HuH-7 (cell line): ENCODE measurements at places on chromosomes 2 and 18.

- no peak for DNase-seq
Observed at GRCh38 chr2:150020221-150020620, 432.6 kb upstream of the MMADHC start.

DNA sequence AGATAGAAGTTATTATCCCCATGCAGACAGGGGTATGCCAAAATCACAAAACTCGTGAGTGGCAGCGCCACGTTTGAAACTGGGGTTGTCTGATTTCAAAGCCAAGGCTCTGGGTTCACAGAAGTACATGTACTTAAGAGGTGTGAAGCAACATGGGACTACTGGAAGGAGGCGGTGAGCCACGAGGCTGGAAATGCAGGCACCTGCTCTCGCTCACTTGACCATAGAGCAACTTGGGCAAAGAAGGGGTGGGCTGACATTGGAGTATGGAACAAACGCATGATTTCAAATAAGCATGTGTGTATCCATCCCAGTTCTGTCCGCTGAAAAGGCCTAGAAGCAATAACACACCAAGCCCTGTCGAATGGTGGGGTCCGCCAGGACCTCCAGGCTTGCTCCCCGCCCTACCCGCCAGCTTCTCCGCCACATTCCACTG is 593 bp upstream of the ACTR2 start:
- DNase-seq: no peak

DNA sequence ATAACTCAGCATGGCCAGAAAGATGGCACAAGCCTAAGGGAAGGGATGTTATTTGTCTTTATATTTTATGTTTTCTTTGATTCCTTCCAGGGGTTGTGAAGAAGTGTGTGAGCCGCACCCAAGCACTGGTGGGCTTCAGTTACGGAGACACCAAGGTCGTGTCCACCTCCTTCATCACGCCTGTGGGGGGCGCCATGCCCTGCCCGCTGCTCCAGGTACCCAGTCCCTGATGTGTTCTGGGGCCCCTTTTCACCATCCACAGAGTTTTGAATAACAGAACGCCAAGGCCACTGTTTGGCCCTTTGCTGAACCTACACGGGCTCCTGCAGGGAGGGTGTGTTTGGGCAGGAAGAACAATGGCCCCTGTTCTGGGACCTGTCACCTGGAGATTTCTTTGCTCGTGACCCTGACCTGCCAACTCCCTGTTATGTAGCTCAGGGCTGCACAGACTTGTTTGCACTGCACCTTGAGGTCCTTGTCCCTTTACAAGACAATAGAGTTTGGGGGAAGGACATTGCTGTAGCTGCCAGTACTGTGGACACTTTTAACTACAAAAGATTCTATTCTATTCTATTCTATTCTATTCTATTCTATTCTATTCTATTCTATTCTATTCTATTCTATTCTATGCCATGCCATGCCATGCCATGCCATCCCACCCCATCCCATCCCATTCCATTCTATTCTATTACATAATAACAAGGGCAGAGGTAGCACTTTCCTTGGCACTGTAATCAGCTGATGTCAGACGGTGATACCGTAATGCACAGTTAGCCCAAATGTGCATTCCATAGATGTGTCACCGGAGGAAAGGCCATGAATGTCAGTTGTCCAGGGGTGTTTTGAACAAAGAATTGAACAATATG is 48.2 kb upstream of the CNGA3 start:
- DNase-seq: no peak

DNA sequence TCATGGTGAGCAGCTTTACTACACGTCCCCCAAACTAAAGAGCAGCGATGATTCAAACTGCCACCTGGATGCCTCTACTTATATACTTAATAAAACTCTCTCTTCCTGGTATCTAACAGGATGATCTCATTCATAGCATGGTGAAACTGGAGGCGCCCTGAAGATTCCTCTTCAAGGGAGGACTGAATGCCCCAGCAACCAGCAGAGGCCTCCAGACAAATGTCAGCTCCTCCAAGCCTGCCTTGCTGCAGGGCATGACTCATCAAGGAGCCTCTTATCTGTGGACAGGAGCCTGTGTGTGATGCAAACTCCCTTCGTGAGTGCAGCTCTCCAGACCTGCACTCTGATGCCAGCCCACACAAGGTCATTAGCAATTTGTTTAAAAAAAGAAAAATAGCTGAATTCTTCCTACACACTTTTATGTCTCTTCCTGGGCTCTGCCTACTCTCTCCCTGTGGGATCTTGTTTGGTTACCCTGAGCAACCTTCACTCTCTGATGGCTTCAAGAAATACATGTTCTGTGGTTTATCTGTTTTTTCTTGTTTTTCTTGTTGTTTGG is 30.2 kb downstream of the LONRF2 start:
- no peak for DNase-seq

DNA sequence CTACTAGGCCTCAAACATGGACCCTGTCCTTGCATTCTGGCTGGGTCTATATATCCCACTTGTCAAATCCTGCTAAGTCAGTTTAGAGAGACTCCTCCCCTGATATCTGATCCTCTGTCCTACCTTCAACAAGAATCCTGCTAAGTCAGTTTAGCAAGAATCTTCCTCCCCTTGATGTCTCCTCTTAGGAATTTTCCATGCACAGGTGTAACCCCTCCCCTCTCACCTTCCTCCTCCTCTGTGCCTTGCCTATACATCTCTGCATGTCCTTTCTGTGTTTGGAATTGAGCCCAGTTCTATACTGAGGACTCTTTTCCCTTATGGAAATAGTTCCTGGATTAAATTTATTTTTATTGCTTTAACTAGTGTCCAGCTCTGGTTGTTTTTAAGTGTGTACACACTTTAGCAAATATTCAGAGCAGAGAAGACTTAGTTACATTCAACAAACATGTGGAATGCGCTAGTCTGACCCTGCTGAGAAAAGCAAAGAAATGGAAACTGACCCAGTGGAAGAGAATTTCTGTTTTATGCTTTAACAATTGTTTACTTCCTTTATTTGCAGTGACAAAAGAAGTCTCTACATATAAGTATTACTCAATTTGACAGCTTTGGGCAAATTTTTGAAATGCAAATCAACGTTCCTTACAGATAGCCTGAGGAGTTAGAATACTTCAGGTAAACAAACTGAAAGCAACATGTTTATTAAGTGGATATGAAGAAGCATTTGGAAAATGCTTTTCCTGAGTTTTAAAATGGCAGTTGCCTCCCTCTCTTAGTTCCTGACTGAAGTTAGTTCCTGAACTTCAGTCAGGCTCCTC is 80.6 kb downstream of the RIT2 start:
- DNase-seq: no peak

DNA sequence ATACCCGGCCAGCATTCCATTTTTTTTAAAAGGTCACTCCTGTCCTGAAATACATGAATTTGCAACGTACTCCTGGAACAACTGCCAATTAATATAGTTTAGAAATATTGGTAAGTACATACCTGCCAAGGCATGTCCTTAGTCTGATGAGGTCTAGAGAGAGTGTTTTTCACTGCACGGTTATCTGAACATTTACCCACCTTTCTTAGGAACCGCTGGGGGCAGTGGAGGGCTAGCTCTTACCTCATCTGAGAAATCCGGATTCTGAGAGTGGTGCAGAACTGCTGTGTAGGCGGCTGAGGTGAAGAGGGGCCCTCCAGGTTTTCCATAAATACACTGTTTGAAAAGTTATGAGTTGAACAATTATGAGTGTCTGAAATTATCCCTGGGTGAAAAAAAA is 133.1 kb upstream of the CCDC195 start:
- peak; percentile 15 for DNase-seq

- DNase-seq: no peak
Observed at GRCh38 chr2:207771421-207771820, 1.7 kb upstream of the FZD5 start.

GRCh38 chr2:198374375-198375082 is 570.1 kb downstream of the PLCL1 start:
- peak; percentile 6 for DNase-seq

DNA sequence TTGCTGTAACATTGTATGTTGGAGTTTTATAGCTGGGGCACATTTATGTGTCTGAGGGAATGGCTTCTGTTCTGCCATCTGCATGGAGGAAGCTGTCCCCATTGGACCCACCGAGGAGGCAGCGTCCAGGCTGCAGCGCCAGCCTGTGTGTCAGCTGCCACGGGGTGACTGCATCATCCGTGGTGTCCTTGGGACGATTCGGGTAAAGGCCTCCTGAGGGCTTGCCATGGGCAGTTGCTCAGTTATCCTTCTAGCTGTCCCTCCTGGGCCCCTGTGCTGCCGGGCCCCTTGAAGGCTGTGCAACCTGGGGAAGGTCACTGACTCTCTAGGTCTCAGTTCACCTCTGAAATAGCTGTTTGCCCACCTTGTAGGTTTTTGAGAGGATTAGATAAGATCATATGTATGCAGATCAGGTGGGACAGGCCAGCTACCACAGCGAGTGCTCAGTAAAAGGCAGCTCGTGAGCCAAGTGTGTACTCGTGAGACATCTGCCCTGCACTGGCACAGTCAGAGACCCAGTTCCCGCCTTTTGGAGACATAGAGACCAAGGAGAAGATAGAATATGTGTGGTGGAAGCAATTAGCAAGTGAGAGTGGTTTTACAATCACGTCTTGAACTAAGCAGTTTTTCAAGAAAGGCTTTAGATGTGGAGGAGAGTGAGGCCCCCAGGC is 10.6 kb downstream of the LDLRAD4 start:
- no peak for DNase-seq

- DNase-seq: no peak
Observed at GRCh38 chr2:100017633-100018032, 124.8 kb downstream of the AFF3 start.

DNA sequence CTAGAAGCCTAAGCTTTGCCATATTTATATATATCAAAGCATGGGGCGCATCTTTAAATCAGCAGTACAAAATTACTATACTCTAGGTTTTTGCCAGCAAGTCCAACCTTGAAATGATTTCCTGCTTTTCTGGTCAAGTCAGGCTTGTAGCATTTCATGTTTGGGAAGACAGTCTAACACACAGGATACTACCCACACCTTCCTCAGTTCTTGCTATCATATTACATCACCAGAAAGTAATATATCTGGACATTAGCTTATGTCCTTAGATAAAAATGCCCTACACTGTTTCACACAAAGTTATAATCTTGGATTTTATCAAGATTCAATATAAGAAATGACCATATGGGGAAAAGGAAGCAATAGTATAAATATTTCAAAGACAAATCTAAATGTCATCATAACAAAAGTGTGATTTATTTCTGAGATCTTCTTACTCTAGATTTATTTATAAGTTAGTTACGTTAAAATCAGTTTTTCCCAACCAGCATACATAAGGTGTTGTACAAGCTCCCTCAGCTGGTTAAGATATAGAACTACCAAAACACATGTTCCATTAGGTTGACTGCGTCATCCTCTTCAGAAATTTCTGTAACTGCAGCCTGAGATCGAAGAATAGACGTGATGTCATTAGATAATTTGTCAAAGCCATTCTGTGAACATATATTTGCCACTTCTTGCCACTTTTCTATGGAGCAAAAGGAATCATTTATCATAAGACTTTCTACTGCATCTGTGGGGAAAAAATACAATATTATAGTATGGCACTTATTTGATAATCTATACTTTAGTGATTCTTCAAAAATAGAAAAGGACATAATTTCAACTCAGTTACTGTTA is 56.6 kb downstream of the CLHC1 start:
- peak; percentile 64 for DNase-seq

- DNase-seq: no peak
Observed at GRCh38 chr2:72944804-72945449, 27.6 kb downstream of the EMX1 start.

- DNase-seq: no peak
Observed at GRCh38 chr2:19835781-19836281, 66.0 kb downstream of the TTC32 start.

- DNase-seq: no peak
Observed at GRCh38 chr18:78861706-78862105, 117.9 kb upstream of the SALL3 start.

DNA sequence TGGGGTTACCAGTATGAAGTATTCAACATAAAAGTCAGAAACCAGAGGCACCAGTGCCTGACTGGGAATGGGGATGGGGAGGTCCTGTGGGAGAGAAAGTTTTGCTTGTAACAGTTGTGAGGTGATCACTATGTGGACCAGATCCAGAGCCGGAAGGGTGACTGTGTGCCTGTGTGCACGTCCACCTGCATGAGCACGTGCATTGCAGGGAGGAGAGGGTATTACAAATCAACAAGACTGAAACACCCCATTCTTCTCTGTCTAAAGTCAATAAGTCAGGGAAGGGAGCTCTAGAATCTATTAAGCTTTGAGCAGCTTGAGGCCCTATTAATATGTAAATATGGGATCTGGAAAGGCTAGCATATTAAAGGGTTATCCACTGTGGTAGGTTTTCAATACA is 241.0 kb upstream of the ACVR2A start:
- DNase-seq: no peak

DNA sequence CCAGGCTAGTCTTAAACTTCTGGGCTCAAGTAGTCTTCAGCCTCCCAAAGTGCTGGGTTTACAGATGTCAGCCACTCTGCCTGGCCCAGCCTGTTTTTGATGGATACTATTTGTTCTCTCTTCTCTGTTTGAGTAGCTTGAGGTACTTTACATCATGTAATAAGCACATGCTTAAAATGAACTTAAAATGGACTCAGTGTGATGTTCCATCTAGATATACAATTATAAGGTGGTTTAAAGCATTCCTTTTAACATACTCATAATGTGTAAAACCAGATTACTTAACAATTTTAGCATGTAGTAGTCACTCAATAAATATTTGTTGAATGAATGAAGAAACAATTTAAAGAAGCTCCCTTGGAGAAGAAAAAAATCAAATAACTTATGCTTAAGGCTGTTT is 9.6 kb downstream of the PTPRM start:
- no peak for DNase-seq

DNA sequence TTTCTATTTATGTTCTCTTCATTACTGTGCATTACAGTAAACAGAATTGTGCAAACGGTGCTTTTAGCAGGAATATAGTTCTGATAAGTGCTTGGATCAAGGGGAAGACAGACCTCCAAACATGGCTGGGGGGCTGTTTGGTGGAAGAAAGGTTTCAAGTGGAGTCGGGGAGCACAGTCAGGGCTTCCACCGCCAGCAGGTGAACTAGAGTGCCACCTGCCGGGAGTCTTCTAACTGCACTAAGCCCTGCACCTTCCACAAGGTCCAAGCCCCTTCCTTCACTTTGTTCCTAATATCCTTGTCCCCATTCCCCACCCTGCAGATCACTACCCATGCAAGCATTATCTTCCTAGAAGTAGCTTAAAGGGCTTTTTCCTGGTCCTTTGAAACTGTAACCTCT is 11.1 kb downstream of the ONECUT2 start:
- peak; percentile 50 for DNase-seq

GRCh38 chr2:74587664-74588277 is 33.3 kb downstream of the DOK1 start:
- DNase-seq: peak; percentile 51

GRCh38 chr2:222483513-222484039 is 59.2 kb downstream of the SGPP2 start:
- DNase-seq: no peak

- no peak for DNase-seq
Observed at GRCh38 chr2:202495230-202495604, 119.1 kb downstream of the BMPR2 start.

DNA sequence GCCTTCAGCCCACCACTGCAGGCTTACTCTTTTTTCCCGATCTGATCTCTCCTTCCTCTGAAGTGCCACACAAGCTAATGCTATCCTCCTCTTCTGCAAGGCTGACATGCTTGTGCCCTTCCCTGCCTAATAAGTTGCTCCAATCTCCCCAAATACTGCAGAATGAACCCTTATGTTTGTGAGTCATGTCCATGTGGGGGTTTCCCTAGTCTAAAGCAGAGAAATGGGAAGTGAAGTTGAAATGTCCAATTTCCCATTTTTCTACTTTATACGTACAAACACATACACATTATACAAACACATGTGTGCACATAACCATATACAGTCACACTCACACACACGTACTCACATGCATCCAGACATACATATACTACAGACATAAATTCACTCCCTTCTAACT is 288.1 kb upstream of the CELF4 start:
- no peak for DNase-seq
